ENCODE measurements at places on chromosomes 13 and 19.

GRCh38 chr13:32790731-32791130 is 204.5 kb downstream of the PDS5B start:
- DNase-seq: no peak

DNA sequence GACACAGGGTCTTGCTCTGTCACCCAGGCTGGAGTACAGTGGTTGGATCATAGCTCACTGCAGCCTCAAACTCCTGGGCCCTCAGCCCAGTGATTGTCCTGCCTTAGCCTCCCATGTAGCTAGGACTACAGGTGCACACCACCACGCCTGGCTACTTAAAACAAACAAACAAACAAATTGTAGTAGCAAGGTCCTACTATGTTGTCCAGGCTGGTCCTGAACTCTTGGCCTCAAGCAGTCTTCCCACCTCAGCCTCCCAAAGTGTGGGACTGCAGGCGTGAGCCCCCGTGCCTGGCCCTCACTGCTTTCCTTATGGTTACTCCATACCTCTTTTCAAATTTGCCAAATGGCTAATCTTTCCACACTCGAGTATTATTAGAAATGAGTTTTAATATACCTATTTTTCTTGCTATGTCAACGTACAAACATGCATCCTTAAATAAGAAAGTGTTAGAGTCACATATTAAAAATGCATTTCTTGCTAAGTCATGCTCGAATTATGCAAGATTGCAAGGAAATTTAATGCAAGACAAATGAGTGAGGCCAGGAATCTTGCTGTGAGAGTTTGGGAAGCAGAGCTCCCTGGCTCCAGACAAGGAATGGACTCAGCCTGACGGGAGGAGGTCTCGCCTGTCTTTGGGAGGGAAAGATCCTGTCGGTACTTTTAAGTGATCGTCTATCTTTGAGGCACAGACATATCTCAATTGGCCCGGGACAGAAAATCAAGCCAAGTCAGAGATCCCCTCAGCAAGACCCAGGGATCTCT is 39.4 kb downstream of the RFX2 start:
- DNase-seq: no peak

- peak; percentile 53 for DNase-seq
These were observed 1.7 kb downstream of the PRR12 start for GRCh38 chr19:49592486-49593232.

GRCh38 chr19:3055741-3056416 is 6.4 kb downstream of the TLE5 start:
- DNase-seq: peak; percentile 91

GRCh38 chr19:35879770-35880317 is 11.5 kb downstream of the APLP1 start:
- DNase-seq: peak; percentile 93

GRCh38 chr19:33063356-33063752 is 1.3 kb downstream of the RHPN2 start:
- peak; percentile 20 for DNase-seq

- DNase-seq: no peak
These were observed 1284.5 kb downstream of the SLITRK1 start for GRCh38 chr13:82597747-82598146.

GRCh38 chr19:16637535-16637934 is 9.5 kb upstream of the MED26 start:
- no peak for DNase-seq

DNA sequence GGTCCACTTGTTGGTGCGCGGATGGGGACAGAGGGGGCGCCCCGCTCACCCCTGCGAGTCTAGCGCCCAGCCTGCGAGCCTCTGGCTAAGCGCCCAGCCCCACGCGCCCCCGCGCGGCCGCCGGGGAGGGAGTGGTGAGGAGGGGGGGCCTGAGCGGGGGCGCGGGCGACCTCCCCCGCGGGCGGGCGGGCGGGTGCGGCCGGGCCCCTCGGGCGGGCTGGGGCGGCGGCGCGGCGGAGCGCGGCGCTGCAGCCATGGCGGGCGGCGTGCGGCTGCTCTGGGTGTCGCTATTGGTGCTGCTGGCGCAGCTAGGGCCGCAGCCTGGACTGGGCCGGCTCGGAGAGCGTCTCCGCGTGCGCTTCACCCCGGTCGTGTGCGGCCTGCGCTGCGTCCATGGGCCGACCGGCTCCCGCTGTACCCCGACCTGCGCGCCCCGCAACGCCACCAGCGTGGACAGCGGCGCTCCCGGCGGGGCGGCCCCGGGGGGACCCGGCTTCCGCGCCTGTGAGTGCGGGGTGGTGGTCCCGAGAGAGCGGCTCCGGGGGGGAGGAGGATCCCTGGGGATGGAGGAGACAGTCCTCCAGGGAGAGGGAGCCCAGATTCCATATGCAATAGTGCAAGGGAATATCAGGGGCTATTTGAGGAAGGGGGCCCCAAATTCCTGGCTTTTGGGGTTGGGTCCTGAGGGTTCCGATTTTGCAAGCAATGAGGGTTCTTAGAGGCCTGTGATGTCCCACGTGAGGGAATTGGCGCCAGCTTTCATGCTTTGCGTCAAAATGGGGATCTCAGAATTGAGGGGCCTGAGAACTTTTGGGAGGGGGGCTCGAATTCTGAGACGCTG is at the start of gene LTBP4:
TSS of gene LTBP4 (plus strand) at position 236 of the 841 bp plus-strand sequence. CDS start at position 255, 19 bp downstream.
- no peak for DNase-seq

- no peak for DNase-seq
These were observed 53.8 kb downstream of the F2RL3 start for GRCh38 chr19:16942583-16942982.

DNA sequence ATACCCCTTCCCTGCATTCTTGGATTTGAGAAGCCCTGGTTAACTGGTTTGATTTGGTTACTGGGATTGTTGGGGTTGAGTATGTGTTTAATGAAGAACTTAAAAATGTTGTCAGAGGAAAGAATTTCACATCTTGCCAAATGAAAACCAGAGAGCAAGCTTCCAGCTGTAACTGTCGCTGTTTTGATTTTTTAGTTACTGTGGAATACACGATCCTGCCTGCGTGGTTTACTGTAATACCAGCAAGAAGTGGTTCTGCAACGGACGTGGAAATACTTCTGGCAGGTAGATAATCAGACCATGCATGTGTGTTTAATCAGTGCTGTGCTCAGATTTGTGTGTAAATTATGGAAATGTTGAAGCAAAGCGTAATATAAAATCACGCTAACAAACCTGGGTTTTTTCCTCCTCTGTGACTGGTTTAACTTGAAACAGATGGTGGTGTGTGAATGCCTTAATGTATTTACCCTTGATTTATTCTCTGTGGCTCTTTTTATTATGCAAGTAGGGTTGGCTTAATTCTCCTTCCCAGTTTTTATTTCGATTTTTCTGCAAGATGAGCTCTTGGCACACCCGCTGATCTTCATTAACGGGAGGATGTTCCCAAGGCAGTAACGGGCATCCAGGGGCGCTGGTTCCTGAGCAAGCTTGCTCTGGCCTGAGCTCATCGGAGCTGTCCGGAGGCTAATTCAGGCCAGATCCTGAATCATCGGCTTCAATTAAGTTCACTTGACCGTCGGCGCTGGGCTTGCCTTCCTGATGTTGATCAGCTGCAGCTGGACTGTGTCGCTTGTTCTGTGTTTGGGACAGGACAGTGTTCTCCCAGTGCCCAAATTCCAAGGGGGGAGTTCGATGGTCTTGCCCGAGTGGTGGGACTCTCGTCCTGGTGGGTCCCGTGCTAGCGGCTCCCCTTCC is 16.0 kb downstream of the UPF1 start:
- no peak for DNase-seq

- no peak for DNase-seq
These were observed 2100.5 kb upstream of the PCDH20 start for GRCh38 chr13:63516124-63516523.

- no peak for DNase-seq
These were observed 934.3 kb downstream of the DIAPH3 start for GRCh38 chr13:59229401-59229800.

Measured in RWPE1 (cell line).